ENCODE measurements at places on chromosomes 2 and 18. TPM values are rescaled to one million over a fixed set of nuclear protein-coding genes. Genes with fewer than 3 reads are reported as not detected.

- no peak for DNase-seq
- no peak overlapping the region for H3K4me3 ChIP-seq
- H3K27me3 ChIP-seq, result no peaks in the 10 kb centered on the region
- H3K27ac ChIP-seq, result no peak overlapping the region
- peaks cover 4% of the 10 kb centered on the region for H3K4me1 ChIP-seq
These were observed 34.5 kb downstream of the INSIG2 start for GRCh38 chr2:118122594-118123281.

- H3K36me3 ChIP-seq, result peaks cover 4% of the 10 kb centered on the region
- no peaks in the 10 kb centered on the region for H3K27me3 ChIP-seq
- no peak for DNase-seq
- H3K4me3 ChIP-seq, result no peak overlapping the region
These were observed 27.3 kb downstream of the SFXN5 start for GRCh38 chr2:73043929-73044832.

DNA sequence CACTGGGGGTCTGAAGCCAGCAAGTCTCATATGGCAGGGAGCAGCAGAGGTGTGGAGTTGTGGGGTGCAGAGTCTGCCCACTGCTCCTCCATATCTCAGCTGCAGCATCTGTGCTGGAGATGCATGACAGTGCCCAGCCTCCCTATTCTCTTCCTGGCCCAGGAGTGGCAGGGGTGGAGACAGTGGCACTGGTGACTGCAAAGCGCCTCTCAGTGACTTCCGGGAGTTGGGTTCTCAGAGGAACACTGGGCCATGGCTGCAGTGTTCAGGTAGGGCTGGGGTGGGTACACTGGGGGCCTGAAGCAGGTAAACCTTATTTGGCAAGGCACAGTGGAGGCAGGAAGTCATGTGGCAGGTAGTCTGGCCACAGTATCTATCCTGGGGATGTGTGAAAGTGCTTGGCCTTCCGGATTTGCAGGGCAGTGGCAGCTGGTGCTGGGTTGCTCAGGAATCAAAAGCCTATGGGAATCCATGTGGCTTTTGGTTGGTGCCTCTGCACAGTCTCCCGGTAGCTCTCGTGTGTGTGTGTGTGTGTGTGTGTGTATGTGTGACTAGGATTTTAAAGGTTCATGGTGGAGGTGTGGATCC, 60.3 kb upstream of the THUMPD2 start:
- H3K27me3 ChIP-seq, result no peaks in the 10 kb centered on the region
- H3K4me3 ChIP-seq, result no peak overlapping the region
- DNase-seq, result no peak
- no peak overlapping the region for H3K27ac ChIP-seq

DNA sequence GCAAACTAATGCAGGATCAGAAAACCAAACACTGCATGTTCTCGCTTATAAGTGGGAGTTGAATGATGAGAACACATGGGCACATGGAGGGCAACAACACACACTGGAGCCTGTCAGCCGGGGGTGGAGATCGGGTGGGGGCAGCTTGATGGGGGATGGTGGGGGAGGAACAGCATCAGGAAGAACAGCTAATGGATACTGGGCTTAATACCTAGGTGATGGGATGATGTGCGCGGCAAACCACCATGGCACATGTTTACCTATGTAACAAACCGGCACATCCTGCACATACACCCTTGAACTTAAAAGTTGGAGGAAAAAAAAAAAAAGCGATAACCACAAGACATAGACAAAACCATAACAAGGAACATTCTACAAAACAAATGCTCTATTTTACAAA, 10.4 kb downstream of the CHMP3 start:
- peaks cover 8% of the 10 kb centered on the region for H3K4me1 ChIP-seq
- no peak overlapping the region for H3K27ac ChIP-seq
- H3K27me3 ChIP-seq, result no peaks in the 10 kb centered on the region
- H3K36me3 ChIP-seq, result no peaks in the 10 kb centered on the region
- peak; percentile 69 for DNase-seq

GRCh38 chr2:47076586-47077441, 78.3 kb downstream of the STPG4 start:
- H3K27me3 ChIP-seq, result no peaks in the 10 kb centered on the region
- no peak overlapping the region for H3K27ac ChIP-seq
- no peak for DNase-seq
- peaks cover 33% of the 10 kb centered on the region for H3K4me1 ChIP-seq
- H3K4me3 ChIP-seq, result no peak overlapping the region

DNA sequence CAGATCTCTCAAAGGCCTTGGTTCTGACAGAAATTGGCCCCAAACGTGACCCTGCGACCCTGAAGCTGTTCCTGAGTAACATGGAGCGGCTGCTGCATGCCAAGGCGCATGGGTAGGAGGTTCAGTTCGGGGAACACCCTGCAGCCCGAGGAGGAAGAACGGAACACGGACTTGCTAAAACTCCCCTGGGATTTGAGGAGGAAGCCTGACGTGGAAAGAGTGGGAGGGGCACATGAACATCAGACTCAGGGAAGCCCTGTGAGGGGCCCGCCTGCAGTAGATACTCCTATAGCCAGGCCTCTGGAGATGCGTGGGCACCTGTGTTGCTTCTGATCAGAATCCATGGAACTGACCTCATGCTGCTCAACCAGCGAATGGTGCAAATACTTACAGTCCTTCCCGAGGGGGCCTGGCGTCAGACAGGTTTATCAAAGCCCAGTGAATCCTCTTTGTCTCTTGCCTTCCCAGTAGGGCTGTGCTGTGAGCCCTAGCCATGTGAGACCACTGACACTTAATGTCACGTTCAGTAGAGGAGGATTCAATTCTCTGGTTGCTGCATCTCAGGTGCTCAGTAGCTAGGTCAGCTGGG, 46.8 kb downstream of the IMPA2 start:
- no peak overlapping the region for H3K27ac ChIP-seq
- no peaks in the 10 kb centered on the region for H3K4me1 ChIP-seq
- no peaks in the 10 kb centered on the region for H3K27me3 ChIP-seq
- no peak overlapping the region for H3K4me3 ChIP-seq
- no peaks in the 10 kb centered on the region for H3K36me3 ChIP-seq

GRCh38 chr2:139969323-139969722, 1189.1 kb upstream of the NXPH2 start:
- no peaks in the 10 kb centered on the region for H3K36me3 ChIP-seq
- no peak overlapping the region for H3K27ac ChIP-seq
- H3K4me3 ChIP-seq, result no peak overlapping the region
- no peaks in the 10 kb centered on the region for H3K4me1 ChIP-seq
- no peaks in the 10 kb centered on the region for H3K27me3 ChIP-seq
- no peak for DNase-seq

DNA sequence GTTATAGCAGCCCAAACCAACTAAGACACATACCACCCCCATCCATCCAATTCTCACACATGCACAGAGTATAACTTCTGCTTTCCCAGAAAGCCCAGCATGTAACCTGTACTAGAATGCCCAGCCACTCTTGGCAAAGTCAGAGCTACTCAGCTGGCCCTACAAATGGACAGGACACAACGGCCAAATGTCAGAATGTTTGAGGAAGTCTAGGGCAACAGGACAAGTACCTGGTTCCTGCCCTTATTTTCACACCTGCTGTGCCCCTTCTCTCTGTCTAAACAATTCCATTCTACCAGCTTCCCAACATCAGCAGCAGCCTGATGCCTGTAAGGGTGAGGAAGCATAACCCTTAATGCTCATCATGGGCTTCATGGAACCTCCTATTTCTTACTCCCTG, 15.1 kb upstream of the BZW1 start:
- no peaks in the 10 kb centered on the region for H3K4me1 ChIP-seq
- no peaks in the 10 kb centered on the region for H3K27me3 ChIP-seq

- H3K4me3 ChIP-seq, result no peak overlapping the region
- no peaks in the 10 kb centered on the region for H3K27me3 ChIP-seq
- H3K36me3 ChIP-seq, result no peaks in the 10 kb centered on the region
- no peak overlapping the region for H3K27ac ChIP-seq
- DNase-seq, result no peak
These were observed 106.2 kb downstream of the CPO start for GRCh38 chr2:207045531-207045930.

Gene IL37
- total RNA-seq, result not detected

Gene TDRD15
- 0.33 TPM for total RNA-seq

Gene KCNS3
- total RNA-seq, result not detected

Gene CTAGE1
- not detected for total RNA-seq

Gene FKBP1B
- total RNA-seq, result 3.3 TPM

Gene CNTNAP5
- not detected for total RNA-seq

Gene GPR45
- not detected for total RNA-seq

Gene COQ10B
- total RNA-seq, result 72.5 TPM

Gene STON1
- total RNA-seq, result 3.0 TPM

Gene DYSF
- 19.5 TPM for total RNA-seq

Gene WDSUB1
- total RNA-seq, result 13.7 TPM

Data from natural killer cell (primary cell).